ENCODE measurements at places on chromosomes 7 and 10.

DNA sequence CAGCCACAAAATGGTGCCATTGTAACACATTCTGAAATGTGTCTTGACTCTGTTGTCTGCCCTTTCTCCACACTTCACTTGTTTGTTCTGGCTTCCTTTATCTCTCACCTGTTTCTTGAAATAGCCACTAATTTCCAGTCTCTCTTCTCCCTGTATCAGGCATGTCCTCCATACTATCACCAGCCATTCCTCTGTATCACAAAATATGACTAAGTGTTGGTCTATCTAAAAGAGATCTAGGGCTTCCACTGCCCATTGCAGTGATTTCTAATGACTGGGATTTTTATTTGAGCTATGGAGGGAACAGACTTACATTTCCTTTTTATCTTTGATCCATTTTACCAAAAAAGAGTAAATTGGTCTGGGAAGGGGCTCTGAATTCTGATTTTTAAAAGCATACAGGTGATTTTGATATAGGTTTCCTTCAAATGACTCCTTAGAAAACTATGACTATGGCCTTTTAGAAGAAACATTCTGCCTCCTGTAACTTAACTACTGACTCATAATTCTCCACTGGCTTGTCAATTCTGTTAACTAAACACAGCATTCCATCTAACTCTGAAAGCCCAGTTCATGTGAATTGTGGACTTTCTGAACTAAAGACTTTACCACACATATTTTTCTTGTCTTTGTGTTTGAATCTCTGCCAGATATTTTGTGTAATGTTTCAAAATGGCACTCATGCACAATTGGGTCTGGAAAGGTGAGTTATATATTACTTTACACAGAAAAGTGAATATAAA is 1121.4 kb downstream of the XPNPEP1 start:
- DNase-seq, result no peak

- no peak for DNase-seq
These were observed 256.1 kb downstream of the COBL start for GRCh38 chr7:51060536-51060935.

DNA sequence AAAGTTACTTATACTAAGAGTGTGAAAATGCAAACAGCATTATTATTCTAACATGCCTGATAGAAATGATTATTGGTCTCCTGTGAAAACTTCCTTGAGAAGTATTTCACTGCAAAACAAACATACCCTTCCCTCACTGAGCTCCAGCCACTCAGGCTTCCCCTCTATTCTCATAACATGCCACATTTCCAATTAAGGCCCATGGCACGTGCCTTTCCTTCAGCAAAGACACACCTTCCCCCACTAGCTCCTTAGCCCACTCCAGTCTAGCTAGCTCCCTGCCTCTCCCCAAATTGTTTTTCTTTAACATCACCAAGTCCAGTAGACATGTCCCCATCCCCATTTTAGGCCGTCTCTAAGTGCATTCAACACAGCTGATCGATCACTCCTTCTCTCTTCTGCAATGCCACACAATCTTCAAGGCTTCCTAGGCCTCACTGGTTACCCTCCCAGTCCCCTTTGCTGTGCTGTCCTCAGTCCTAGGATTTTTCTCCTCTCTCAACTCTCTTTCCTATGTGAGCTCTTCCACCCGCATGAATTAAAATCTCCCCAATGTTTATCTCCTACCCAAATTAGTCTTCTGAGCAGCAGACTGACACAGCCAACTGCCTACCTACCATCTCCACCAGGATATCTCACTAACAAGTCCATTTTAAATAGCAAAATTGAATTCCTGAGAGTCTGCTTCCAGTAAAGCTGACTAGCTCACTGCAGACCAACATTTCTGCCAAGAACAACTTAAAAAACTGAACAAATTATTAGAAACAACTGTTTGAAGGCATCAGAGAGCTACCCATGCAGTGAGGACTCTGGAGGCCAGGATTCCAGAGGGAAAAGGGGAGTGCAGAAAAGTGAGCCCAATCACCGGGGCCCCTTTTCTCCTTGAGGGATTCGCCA is 11.9 kb downstream of the CYTH3 start:
- no peak for DNase-seq

- DNase-seq, result no peak
These were observed 27.9 kb downstream of the WIPI2 start for GRCh38 chr7:5217851-5218331.

Measured in head of caudate nucleus (tissue), 42 donors.